Activated T-helper 1 cell treated with anti-CD3 and anti-CD28 coated beads, Interleukin-2, amount 50 U/mL, for 16 hours (primary cell): ENCODE measurements at places on chromosomes 16 and 17.

GRCh38 chr16:46853713-46854443 is 22.9 kb upstream of the C16orf87 start:
- peak; percentile 34 for DNase-seq

DNA sequence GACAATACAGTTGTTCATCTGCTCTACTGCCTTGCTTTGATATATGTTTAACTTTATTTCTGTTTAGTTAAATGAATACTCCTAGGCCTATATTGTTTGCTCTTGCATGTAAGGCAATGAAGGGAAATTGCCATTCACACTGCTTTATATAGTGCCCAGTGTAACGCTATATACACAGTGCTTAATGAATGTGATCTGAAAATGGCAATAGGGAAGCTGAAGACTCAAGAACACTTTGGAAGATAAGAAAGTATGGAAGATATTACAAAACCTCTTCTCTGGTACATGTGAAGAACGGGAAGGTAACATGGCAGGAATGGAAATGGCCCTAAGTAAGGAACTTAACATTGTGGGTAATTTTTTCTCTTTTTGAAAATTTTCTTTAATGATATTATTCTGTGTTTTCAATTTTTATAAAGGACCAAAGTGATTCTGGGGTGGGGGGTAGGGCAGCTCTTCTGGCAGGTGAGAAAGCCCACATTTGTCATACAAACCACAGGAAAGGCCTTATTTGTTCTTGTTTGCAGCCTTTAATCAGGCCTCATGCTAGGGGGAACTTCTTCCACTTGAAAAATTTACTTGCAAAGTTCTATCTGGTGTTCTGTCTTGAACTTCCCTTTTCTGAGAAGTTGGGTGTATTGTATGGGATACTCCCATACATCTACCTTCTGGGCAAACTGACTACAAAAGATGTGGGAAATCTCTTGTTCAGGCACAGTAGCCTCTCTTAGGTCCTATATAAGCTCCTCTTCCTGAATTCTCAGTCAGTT is 100.8 kb upstream of the CORO6 start:
- DNase-seq, result no peak

DNA sequence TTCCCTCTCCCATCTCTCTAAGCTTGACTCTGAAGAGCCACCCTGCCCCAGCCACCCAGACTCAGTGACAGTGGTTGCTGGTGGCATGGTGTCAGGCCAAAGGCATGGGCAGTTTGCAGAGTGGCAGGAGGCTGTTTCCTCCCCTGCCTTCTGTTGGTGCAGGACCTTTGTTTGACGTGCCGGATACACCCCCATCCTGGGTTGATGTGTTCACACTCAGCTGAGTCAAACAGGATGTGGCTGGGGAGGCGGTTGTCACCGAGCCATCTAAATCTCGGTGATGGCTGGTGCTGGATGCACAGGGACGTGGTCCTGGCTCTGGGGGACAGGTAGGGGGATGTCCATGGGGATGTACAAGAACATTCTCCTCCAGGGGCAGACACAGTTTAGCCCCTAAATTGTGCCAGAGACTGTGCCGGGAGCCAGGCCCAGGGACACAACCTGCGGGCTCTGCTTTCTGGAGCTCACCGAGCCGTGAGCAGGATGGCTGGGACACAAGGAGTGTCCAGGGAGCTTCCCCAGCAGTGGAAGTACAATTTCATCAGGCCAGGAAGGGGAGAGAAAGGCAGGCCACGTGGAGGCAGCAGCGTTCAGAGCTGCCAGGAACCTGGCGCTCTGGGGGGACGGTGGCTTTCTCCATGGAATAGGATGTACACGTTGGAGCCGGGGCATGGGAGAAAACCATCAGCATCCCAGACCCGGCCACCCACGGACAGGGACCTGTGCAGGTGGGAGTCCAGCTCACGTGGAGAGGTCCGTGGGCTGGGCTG is 264.2 kb downstream of the SEC14L1 start:
- DNase-seq, result peak; percentile 70

GRCh38 chr16:87951552-87952538 is 611 bp downstream of the BANP start:
- DNase-seq, result no peak

- no peak for DNase-seq
Measured at GRCh38 chr17:77763023-77763422, 195.5 kb upstream of the TNRC6C start.

DNA sequence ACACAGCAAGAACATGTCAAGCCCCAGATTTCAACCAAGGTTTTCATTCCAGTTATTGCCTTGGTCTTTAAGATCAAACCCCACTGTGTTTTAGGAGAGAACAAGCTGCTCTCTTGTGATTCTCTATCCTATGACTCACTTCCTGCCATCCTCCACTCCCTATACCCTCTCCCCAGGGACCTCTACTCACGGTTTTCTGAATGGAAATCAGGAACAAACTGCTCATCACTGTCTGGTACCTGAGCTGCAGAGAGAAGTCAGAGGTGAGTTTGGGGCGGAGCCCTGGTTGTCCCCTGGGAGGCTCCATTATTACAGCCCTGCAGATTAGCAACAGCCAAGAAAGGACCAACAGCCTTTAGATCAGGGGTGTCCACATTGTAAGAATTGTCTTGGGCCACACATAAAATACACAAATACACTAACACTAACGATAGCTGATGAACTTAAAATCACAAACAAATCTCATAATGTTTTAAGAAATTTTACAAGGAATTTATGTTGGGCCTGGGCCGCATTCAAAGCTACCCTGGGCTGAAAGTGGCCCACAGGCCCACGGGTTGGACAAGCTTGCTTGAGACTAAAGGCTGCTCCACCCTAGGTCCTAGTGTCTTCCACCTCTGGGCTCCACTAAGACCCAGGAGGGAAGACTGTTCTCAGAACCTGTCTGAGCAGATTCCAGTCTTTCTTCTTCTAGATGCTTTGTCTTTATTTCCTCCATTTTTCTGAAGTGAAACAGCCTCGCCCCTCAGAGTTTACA is 9.7 kb downstream of the ETV4 start:
- DNase-seq, result no peak

- no peak for DNase-seq
Measured at GRCh38 chr16:9192746-9193145, 101.3 kb downstream of the HAPSTR1 start.

- no peak for DNase-seq
Measured at GRCh38 chr16:24748242-24748641, 18.8 kb downstream of the TNRC6A start.

GRCh38 chr17:78249074-78249817 is 17.8 kb downstream of the TMEM235 start:
- DNase-seq, result no peak

- DNase-seq, result no peak
Measured at GRCh38 chr16:71407731-71408130, 34.1 kb downstream of the TLE7 start.

DNA sequence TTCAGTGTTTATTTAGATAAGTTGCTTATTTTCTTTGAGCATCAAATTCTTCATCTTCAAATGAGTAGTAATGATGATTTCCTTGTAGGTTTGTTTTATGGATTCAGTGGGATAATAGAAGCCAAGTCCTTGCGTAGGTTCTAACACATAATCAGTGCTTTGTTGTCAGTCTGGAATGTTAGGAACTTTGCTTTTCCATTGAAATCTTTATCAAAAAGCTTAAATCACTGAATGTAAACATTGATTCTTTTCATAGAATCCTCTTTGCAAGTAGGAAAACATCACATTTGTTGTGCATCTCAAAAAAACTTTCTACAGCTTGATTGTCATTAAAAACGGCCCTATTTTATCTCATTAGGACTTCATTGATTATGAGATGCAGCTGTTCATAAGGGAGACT is 490.3 kb upstream of the GOT2 start:
- DNase-seq, result no peak

- no peak for DNase-seq
Measured at GRCh38 chr17:32783602-32784001, 93.3 kb downstream of the MYO1D start.

DNA sequence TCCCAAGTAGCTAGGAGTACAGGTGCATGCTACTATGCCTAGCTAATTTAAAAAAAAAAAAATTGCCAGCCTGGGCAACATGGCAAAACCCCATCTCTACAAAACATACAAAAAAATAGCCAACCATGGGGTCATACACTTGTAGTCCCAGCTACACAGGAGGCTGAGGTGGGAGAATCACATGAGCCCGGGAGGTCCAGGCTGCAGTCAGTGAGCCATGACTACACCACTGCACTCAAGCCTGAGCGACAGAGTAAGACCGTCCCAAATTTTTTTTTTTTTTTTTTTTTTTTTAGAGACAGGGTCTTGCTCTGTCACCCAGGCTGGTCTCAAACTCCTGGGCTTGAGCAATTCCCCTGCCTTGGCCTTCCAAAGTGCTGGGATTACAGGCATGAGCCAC is 14.8 kb downstream of the CHAD start:
- no peak for DNase-seq

- no peak for DNase-seq
Measured at GRCh38 chr17:72578817-72579470, 458.1 kb downstream of the SOX9 start.
